RPMI7951 (cell line): ENCODE measurements at places on chromosomes 3 and 15. TPM values are rescaled to one million over a fixed set of nuclear protein-coding genes. Genes with fewer than 3 reads are reported as not detected.

The TEX55 gene
- total RNA-seq, result not detected in 2 replicates

The DUOX1 gene
- not detected in 2 replicates for total RNA-seq

DNA sequence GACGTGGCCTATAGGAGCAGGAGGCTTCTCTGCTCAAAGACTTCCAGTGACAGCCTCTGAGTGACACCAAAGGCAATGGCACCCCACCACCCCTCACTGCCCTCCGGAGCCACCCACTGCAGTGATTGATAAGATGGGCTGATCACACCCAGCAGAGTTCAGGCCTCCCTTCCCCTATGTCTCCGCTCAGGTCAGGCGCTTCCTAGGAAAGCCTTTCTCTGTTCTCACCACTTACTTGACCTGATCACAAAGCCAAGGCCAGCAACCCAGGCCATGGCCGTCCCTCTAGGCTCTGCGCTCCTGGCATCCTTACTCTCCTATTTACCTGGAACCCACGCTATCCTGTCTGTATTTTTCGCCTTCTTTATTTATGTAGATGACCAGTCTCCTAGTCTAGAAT is 282.3 kb downstream of the OCA2 start:
- no peak for DNase-seq

The CD96 gene
- total RNA-seq, result 2.2 and 4.2 TPM in 2 replicates

- DNase-seq, result no peak
Measured at GRCh38 chr15:87744815-87745214, 511.7 kb downstream of the NTRK3 start.

The H1-8 gene
- not detected in 2 replicates for total RNA-seq

DNA sequence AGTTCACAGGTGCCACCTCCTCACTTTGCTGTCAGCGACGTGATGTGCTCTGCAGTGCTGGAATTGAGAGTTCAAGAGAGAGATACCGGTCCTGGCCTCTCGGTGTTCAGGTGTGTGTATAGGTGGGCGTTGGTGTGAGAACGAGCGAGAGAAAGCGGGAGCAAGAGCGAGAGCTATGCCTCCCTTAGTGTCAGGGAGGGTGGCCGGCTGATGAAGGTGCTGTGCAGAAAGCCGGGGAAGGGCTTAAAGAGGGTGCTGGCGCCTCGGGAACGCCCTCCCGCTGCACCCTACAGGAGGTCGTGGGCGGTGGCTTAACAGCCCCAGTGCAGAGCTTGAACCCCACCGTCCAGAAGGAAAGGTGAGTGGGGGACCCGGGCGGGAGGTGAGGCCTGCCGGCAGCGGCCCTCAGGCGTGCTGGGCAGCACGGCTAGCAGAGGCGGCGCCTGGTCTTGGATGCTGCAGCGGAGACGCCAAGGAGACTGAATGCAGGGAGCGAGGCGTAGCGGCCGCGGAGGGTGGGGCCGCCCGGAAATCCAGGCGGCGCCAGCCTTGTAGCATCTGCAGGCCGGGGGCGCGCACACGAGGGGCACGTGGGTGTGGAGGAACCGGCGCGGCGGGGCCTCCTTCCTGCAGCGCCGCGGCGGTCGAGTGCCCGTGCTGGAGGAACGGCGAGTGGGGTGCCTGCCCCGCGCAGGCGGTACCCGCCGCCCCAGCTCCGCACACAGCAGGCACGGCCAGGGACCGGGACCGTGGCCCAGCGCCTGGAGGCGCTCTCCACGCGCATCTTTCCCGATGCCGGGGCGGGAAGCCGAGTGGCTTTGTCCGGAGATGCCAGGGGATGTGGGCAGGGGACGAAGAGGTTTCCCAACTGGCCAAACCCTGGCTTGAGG is 246.8 kb upstream of the TOPAZ1 start:
- DNase-seq, result peak; percentile 74

- DNase-seq, result peak; percentile 73
Measured at GRCh38 chr3:110881069-110881468, 190.5 kb upstream of the NECTIN3 start.

- peak; percentile 48 for DNase-seq
Measured at GRCh38 chr3:194579091-194579606, 54.1 kb downstream of the TMEM44 start.

DNA sequence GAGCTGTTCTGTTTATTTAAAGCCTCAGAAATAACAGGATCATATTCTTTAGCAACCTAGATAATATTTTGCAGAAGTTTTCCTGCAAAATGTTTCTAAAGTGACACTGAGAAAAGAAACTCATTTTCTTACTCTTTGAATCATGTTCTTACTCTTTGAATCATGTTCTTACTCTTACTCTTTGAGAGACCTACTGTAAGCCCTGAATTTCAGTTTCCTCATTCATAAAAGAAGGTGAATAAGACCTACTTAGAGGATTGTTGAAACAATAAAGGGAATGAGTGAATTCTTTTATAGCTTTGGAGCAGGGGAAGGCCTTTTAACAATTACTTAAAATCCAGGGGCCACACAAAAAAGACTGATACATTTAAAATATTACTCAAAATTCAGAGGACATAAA is 221.7 kb upstream of the CMC1 start:
- DNase-seq, result no peak

DNA sequence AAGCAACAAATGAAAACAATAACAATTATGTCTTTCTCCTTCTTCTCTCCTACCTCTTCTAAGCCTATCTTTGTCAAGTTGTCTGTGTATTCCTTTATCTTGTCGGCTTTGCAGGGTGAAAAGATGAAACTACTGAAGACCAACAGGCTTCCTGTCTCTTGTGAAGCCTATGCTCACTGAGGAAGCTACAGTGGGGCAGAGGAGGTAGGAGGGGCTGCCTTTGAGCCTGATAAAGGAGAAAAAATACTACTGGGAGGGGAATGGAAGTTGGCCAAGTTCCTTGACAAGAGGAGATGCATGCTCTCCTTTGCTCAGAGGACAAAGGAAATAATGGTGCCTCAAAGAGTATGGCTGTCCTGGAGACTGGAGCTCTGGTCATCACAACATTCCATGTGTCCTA is 92.0 kb downstream of the IGSF11 start:
- no peak for DNase-seq

- DNase-seq, result no peak
Measured at GRCh38 chr3:72748659-72749058, 99.6 kb downstream of the SHQ1 start.

The GLT8D1 gene
- total RNA-seq, result 107 and 130 TPM in 2 replicates

GRCh38 chr3:65245133-65246063 is 557.6 kb upstream of the ADAMTS9 start:
- peak; percentile 22 for DNase-seq

- peak; percentile 17 for DNase-seq
Measured at GRCh38 chr3:39106281-39106811, 1.1 kb downstream of the GORASP1 start.

The ITIH1 gene
- total RNA-seq, result not detected in 2 replicates

DNA sequence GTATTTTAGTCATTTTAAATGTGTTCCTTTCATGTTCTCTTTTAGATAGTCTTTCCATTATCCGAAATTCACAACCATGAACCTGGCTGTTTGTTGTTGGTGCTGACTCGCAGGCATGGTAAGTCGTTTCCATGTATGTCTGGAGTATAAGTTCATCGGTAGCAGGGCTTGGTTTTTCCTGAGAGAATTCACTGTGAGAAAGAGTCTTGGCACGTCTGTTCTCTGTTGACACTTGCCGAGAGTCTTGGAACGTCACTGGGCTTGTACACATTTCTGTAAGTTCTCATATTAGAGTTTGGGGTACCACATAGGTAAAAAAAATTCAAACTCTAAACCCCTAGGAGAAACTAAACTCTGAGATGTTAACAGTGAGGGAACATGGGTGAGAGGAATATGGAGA is 29.4 kb upstream of the EIF4A2 start:
- no peak for DNase-seq

The CPN2 gene
- total RNA-seq, result 0.10 TPM in 1 of 2 replicates, not detected in the other

DNA sequence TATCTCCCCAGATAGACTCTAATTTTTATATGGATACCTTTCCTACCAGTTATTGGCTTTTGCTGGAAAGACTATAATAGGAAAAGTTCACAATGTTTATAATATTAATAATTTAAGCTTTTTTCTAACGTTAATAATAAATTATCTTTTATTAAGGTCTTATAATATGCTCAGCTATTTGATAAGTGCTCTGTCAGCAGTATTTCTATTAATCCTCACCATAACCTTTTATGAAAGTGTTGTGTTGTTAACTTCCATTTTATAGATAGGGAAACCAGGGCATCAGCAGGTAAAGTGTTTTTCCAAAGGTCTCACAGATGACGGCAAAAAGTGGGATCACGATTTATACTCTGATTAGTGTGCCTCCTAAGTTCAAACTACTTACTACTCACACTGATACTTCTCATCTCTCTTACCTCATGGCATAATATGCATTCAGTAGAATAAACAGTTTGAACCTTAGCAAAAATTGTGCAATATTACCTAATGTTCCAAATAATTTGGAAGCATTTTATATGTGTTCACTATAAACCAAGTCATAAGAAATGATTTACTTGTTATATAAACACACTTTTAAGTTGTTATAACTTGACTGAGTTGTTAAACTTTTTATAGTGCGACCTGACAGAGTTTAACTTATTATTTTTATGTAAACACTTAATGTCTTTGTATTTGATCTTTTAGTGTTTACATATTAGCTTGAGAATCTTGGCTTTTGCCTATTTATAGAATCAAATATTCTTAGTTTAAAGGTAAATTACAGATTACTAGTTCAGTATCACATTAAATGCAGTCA is 274.9 kb upstream of the DCBLD2 start:
- DNase-seq, result no peak

The HRG gene
- not detected in 2 replicates for total RNA-seq

GRCh38 chr3:102532901-102533300 is 98.1 kb downstream of the ZPLD1 start:
- peak; percentile 85 for DNase-seq

DNA sequence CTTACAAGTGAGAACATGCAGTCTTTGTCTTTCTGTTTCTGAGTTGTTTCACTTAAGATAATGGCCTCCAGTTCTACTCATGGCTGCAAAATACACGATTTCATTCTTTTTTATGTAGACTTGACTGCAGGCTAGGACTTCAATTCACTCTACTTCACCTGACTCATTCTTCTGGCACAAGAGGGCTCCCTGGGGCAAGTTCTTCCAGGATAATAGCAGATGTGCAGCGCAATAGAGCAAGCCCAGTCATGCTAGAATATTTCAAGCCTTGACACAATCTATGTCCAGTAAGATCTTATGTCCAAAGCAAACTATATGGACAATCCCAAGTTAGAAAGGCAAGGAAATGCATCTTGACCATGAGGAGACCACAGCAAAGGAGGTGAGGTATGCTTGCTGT is 211.7 kb upstream of the GADL1 start:
- DNase-seq, result peak; percentile 95

The LRTM1 gene
- 1.6 and 2.2 TPM in 2 replicates for total RNA-seq

DNA sequence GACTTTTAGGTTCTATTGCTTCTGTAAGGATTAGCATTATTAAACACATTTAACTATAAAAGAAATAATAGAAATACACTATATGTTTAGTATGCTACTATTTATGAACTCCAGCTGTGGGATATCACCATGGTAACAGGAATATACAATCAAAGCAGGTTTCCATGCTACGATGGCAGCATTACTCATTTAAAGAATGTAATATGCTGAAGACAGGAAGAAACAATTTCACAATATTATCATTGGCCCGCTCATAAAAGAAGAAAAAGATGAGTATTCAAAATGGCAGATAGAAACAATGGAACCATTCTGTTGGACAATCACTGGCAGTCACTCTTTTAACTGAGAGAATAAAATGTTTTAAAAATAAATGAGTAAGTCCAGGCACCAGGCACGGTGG is 153.4 kb downstream of the CBLB start:
- DNase-seq, result peak; percentile 77

The GYG1 gene
- 45.3 and 65.4 TPM in 2 replicates for total RNA-seq

- DNase-seq, result peak; percentile 78
Measured at GRCh38 chr3:128343287-128344051, 123.2 kb downstream of the DNAJB8 start.

DNA sequence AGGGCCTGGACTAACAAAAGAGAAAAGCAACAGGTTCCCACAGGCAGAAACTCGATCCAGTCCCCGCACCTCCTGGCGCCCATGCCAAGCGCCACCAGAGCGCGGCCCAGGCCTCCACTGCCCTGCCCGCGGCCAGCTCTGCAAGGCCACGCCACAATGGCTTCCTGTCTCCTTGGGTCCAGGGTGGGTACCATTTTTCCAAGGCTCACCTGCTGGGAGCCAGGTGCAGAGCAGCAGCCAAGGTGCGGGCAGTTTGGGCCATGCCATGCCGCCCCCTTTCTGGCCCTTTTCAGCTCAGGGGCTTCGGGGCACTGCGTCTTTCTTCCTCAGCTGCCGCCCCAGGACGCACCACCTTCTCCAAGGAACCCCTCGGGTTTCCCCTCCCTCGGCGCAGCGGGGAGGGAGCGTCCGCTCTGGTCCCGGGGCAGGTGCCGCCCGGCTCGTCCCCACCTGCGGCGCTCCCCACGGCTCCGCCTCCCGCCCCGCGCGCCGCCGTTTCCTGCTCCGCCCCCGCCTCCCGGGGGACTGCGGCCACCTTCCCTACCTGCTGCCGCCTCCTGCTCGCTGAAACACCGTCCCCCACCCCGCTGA is at the start of gene ILDR1:
TSS of gene ILDR1 (minus strand) at position 437 of the 591 bp plus-strand sequence. CDS start at position 267, 170 bp downstream.
- DNase-seq, result no peak

DNA sequence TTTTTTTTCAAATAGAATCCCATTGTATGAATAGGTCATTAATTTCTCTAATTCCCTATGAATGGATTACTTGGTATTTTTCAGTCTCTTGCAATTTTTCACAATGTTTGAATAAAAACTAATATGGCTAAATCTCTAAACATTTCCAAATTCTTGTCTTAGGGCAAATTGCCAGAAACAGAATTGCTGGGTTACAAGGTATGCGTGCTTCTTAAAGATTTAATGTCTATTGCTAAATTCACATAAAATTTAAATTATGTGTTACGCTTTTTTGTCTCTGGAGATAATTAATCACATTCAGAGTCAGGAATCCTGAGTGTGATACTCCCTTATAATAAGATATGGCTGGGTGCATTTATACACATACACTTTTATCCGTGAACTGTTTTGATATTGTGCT is 264.5 kb upstream of the TBL1XR1 start:
- no peak for DNase-seq

The NCEH1 gene
- total RNA-seq, result 21.8 and 24.8 TPM in 2 replicates

- DNase-seq, result no peak
Measured at GRCh38 chr3:1346386-1346785, 253.6 kb downstream of the CNTN6 start.

- no peak for DNase-seq
Measured at GRCh38 chr15:89982315-89983055, 18.6 kb upstream of the ZNF710 start.

The DAZL gene
- not detected in 2 replicates for total RNA-seq

The CRYGS gene
- total RNA-seq, result 0.49 and 1.1 TPM in 2 replicates

The NEK10 gene
- total RNA-seq, result 1.2 and 1.4 TPM in 2 replicates

DNA sequence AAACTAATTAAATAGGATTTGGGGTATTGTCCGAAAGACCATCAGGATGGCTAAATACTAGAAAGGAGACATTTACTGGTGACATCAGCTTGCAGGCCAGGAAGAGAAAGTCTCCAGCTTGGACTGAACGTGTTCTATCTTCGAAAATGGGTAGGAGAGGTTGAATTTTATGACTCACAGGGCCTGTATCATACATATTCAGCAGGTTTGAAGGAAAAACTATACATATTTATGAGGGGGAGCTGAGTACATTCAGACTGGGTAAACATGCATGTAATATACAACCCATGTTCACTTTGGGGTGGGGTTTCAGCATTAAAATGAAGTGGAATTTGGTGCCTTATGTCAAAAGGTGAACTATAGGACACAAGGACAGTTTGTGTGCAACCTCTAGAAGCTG is 129.3 kb upstream of the CRBN start:
- DNase-seq, result no peak

The SCAMP5 gene
- 4.0 and 4.4 TPM in 2 replicates for total RNA-seq

GRCh38 chr3:13552857-13553652 is 4.1 kb downstream of the FBLN2 start:
- DNase-seq, result peak; percentile 32

The GHRL gene
- not detected in 2 replicates for total RNA-seq

The PP2D1 gene
- total RNA-seq, result not detected in 2 replicates

The KBTBD13 gene
- total RNA-seq, result not detected in 2 replicates

- peak; percentile 11 for DNase-seq
Measured at GRCh38 chr15:24054547-24055245, 367.6 kb upstream of the NDN start.
